ENCODE measurements at places on chromosomes 2 and 18. TPM values are rescaled to one million over a fixed set of nuclear protein-coding genes. Genes with fewer than 3 reads are reported as not detected.

Gene POU3F3
- not detected for total RNA-seq

- DNase-seq = no peak
- no peak overlapping the region for H3K4me3 ChIP-seq
- no peak overlapping the region for H3K27ac ChIP-seq
- H3K4me1 ChIP-seq = no peaks in the 10 kb centered on the region
Observed at GRCh38 chr2:241814393-241814642, 5.3 kb downstream of the NEU4 start.

GRCh38 chr2:109392816-109393661 is 220.7 kb downstream of the SEPTIN10 start:
- H3K27me3 ChIP-seq = no peaks in the 10 kb centered on the region
- no peak overlapping the region for H3K27ac ChIP-seq
- DNase-seq = no peak
- no peaks in the 10 kb centered on the region for H3K36me3 ChIP-seq
- no peaks in the 10 kb centered on the region for H3K4me1 ChIP-seq

DNA sequence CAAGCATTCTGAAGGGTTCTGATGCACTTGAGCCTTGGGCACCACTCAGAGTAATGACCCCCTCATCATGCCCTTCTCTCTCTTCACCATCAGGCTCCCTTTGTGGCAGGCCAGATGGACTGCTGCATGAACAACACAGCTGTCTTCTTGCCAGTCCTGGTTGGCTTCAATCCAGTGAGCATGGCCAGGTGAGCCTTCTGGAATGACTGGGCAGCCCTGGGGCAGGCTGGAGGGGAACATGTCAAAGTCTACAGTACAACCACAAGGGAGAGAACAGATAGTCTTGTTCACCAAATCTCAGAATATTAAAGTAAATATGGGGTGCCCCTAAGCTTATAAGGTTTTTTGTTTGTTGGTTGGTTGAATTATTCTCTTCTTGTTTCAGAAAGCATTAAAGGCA is 4.4 kb downstream of the GCKR start:
- no peaks in the 10 kb centered on the region for H3K36me3 ChIP-seq
- no peaks in the 10 kb centered on the region for H3K4me1 ChIP-seq
- DNase-seq = no peak

GRCh38 chr2:70525032-70525431 is 28.6 kb downstream of the TGFA start:
- H3K4me1 ChIP-seq = no peaks in the 10 kb centered on the region
- H3K27me3 ChIP-seq = no peaks in the 10 kb centered on the region
- peak; percentile 13 for DNase-seq
